Trophoblast cell (in vitro differentiated cells and primary cell): ENCODE measurements at places on chromosomes 2 and 18.

DNA sequence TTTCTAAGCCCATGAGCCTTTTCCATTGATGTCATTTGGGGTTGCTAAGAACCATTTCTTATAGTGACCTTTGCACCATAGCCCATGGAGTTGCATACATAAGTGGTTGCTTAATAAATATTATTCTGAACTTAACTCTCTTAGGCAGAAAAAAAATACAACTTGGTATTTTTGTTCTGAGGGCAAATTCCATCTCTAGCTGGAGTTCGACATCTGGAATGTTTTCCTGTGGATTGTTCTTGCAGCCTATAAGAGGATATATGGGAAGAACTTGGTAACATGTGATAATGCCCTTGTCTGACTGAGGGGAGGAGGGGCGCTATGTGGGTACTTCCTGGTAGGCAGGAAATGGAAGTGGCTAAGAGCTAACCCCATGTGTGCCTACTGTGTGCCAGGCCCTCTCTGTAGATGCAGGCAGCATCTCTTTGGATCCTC is 20.7 kb downstream of the IGFBP2 start:
- DNase-seq = peak; percentile 10

DNA sequence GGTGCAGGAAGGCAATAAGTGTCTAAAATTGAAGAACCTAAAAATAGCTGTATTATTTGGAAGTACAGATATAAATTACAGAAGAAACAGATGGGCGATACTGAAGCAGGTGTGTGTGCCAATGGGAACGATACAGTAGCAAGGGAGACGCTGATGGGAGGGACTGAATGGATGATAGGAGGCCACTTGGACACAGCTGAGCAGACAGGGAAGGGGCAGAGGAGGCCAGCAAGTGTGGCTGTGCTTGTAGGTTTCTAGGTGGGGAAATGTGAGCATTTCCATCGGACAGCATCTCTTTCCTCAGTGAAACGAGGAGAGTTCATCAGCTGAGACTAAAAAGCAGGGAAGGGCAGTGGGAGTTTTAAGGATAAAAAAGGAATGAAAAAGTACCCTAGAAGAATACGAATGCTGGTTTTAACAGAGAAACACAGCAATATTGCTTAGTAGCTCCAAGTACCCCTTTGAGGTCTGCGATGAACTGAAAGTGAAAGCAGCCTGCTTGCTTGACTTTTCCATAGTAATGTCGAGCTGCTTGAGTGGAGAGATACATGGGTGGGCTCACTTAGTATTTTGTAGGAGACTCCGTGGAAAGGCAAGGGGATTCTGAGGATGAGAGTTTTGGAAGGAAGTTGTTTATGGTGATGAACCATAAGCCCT is 91.7 kb upstream of the EPC2 start:
- no peak for DNase-seq

DNA sequence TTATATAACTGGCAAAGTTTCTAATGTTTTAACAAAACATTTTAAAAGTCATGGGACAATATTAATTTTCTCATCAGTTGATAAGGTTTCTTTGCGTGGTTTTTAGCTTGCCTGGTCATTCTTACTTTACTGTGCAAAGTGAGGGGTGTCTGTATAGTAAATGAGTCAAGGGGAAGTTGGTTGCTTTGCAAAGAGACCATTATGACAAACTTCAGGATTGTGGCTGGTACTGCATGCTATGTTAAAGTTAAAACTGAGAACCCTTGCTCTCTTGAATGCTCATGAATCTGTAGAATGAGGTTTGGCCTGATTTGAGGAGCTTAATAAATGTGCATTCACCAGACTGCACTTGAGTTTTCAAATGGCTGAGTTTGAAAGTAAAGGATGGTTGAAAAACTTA is 47.0 kb downstream of the COL4A4 start:
- no peak for DNase-seq

DNA sequence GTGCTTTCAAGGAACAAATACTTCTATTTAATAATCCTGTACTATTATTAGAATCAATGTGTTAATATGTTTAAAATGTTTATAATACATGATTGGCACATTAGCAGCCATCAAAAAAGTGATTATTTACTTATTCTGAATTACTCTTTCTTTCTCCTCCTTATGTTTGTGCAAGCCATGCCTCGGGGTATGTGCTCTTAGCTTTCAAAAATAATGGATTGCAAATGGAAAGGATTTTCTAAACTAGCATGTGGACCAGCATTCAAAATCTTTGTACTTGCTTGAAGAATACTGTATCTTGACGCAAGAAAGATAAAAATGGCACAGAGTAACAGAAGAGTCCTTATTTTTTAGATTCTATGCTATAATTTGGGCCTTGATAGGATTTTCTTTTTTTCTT is 156.5 kb downstream of the CDH7 start:
- no peak for DNase-seq

DNA sequence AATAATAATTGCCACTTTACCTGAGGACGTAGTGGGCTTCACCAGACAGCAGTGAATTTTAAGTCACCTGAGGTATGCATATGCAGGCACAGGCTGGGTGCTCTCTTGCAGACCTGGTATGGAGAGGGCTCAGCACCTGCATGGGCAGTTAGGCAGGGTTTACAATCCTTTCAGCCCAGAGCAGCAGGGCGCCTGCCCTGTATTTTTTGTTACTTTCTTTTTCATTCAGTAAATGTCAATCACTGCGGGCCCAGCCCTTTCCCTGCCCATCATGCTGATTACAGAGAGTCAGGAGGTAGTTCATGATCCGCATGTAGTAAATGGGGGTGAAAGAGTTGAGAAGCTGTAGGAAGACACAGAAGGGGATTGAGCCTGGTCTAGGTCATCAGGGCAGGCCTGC is 147.0 kb upstream of the ALPP start:
- DNase-seq = no peak

GRCh38 chr2:133755480-133756300 is 187.4 kb upstream of the NCKAP5 start:
- DNase-seq = no peak

GRCh38 chr2:1603521-1603920 is 140.8 kb downstream of the PXDN start:
- DNase-seq = no peak

DNA sequence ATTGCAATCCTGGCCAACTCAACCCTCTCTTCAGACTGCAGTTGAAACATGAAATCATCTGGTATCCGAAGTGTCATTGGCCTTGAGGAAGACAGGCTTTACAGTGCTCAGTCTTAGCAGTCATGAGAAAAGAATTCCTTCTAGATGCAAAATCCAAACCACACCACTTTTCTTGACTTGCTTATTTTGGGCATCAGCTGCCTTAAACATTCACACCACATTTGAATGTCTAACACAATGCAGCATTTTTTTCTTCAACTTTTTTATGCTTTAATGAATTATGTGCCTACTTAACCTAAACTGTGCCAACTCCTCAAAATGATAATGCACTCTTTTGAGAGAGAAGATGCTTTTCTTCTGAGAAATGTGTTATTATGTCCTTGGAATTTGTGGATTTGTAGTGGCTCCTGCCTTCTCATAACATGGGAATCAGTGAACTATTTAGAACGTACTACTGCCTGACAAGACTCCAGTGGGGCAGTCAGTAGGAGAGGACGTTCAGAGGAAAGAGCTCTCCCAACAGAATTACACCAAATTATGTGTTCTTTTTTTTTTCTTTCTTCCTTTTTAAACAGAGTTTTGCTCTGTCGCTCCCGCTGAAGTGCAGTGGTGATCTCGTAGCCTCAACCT is 3.2 kb upstream of the FAM98A start:
- peak; percentile 38 for DNase-seq

DNA sequence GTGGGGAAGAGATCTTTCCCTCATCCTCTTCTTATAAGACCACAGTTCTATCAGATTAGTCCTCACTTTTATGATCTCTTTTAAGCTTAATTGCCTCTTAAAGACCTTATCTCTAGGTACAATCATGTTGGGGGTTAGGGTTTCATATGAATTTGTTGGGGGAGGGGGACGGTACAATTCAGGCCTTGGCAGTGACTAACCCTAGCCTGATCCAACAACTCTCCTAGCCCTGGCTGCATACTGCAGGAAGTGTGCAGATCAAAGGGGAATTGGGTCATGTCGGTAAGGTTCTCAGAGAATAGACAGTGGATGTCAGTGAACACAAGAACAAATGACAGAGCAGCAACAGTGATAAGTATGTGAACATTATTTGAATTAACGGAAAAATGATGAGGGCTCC is 16.4 kb downstream of the CAPN13 start:
- DNase-seq = no peak

GRCh38 chr2:9709539-9710285 is 78.9 kb upstream of the YWHAQ start:
- no peak for DNase-seq
